ENCODE measurements at places on chromosomes 16 and 17. TPM values are rescaled to one million over a fixed set of nuclear protein-coding genes. Genes with fewer than 3 reads are reported as not detected.

DNA sequence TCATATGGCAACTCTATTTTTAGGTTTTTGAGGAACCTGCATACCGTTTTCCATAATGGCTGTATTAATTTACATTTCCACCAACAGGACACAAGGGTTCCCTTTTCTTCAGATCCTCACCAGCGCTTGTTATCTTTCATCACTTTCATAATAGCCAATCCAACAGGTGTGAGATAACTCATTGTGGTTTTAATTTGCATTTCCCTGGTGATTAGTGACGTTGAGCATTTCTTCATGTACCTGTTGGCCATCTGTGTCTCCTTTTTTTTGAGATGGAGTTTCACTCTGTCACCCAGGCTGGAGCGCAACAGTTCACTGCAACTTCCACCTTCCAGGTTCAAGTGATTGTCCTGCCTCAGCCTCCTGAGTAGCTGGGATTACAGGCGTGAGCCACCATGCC, 36.2 kb upstream of the ABCC3 start:
- no peak for ATAC-seq

DNA sequence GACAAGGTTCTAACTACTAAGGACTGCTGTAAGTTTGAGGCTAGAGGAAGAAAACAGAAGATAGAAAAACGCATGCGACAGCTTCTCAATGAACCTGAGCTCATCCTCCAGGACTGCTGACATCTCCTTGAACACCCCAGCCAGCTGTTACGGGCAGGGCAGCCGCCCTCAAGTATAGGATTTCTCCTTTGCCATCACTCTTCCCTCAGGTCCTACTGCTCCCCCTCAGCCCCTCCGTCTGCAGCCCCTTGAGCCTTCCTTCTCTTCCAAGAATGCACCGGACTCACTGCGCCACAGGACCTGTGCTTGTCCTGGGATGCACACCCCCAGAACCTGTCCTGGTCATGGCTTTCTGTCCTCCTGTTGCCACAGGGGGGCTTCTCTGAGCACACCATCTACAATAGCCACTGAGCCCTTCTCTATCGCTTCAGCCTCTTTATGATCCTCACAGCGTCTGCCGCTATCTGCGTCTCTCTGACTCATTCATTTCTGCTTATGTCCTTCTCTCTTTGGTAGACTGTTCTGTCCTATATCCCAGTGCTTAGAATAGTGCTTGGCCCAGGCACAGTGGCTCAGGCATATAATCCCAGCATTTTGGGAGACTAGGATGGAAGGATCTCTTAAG, 15.7 kb upstream of the XYLT2 start:
- ATAC-seq = no peak

SLFN14 gene
- total RNA-seq = not detected

- no peak for ATAC-seq
Observed at GRCh38 chr17:39364236-39365025, 37.0 kb downstream of the FBXL20 start.

- no peak for ATAC-seq
Observed at GRCh38 chr17:82314727-82315605, 2.4 kb downstream of the CD7 start.

DNA sequence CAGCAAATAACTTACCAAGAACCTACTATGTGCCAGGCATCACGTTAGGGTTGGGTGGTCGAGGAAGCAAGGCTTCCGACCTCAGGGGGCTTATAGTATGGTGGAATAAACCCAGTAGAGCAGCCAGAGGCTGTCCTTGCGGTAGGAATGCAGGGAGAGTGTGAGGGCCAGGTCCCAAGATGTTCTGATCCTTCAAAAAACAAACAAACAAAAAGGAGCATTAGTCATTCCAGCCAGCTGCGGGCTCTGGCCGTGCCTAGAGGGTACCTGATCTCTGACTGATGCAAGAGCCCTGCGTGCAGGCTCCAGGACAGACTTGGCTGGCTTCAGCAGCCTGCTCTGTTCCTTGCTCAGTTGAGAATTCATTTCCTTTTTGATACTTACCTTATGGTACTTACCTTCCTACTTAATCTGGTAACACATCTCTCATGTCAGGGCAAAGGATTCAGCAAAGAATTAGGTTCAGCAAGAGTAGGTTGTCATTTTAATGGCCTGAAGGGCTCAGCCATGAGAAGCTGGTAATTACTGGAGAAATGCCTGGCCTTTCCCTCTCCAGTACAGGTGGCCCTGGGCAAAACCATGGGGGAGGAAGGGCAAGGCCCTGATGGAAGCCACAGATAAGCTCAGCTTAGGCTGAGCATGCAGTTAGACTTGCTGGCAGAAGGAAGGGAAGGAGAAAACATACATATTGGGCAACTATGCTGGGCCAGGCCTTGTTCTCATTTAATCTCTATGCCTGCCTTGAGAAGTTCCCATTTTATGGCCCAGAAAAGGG, 18.4 kb downstream of the CYB5D2 start:
- peak; percentile 46 for ATAC-seq
